ENCODE measurements at places on chromosomes 5 and 9.

DNA sequence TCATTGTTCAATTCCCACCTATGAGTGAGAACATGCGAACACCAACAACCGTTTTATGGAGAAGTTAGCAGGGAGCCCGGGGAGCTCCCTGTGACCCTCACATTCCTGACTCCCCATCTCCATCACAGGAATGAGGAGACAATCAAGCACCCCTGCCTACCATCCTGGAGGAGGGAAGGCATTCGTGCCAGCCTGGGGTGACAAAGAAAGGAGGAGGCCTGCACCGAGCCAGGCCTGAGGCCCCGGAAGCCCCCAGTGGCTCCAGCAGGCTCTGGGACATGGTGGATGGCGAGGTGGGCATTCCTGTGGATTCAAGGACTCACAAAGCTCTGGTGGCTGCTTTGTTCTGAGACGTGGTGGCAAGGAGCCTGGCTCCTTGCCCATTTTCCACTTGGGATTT, 36.5 kb upstream of the UGT3A1 start:
- no peak for DNase-seq

GRCh38 chr5:29822521-29822920, 1371.0 kb upstream of the CDH6 start:
- DNase-seq, result no peak

GRCh38 chr9:109856785-109857184, 76.8 kb downstream of the PALM2AKAP2 start:
- DNase-seq, result no peak

DNA sequence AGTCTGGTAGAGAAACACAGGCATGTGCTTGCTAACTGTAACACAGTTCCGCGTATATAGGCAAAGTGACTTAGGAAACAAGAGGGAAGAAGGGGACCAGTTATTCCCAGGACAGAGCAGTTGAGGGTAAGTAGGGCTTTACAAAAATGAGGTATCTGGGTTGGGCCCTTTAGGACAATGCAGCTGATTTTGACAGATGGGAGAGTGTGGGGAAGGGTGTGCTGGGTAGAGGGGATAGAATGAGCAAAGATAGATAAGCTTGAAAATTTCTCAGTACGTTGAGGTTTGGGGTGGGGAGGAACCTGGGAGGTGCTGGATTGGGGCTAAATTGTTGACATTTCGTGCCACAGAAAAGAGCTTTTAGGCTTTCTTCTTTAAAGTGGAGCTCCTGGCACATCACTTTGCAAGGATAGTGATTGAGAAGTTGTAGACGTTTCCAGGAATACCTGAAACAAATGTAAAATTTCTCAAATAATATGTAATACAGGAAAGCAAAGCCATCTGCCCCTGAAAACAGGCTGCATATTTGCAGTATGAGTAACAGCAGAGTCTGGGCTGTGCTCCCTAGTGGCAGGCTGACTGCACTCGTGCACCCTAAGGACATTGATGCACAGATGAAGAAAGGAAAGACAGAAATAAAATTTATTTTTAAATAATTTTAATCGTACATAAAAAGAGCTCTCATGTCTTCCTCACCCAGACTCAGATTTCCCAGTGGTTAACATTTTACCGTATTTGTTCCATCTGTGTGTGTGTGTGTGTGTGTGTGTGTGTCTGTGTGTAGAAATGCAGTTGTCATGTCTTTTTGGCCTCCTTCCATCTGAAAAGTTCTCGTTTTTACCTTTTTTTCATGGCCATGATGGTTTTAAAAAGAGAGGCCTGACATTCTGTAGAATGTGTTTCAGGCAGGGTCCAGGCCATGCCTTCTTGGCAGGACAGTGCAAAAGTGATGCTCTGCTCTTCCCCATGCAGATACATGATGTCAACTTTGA, 144.9 kb upstream of the DMRT1 start:
- DNase-seq, result no peak

DNA sequence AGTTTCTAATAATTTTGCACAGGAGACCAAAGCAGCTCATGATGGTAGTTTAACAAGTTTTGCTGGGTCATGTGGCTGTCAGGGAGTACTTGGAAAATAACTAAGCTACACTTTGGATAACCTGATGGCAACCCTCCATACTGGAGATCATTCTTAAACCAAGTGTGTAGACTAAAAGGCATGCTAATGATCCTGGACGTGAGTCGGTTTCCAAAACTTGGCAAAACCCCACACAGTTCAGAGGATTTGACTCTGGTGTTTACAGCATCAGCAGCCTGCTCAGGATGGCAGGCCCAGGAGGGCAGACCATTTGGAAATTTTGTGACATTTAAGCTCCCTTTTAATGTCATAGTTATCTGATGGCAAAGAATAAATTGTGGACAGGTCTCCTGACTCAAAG, 196.5 kb upstream of the EFNA5 start:
- no peak for DNase-seq

- peak; percentile 75 for DNase-seq
These were observed 114.3 kb upstream of the IL12B start for GRCh38 chr5:159444441-159445082.

DNA sequence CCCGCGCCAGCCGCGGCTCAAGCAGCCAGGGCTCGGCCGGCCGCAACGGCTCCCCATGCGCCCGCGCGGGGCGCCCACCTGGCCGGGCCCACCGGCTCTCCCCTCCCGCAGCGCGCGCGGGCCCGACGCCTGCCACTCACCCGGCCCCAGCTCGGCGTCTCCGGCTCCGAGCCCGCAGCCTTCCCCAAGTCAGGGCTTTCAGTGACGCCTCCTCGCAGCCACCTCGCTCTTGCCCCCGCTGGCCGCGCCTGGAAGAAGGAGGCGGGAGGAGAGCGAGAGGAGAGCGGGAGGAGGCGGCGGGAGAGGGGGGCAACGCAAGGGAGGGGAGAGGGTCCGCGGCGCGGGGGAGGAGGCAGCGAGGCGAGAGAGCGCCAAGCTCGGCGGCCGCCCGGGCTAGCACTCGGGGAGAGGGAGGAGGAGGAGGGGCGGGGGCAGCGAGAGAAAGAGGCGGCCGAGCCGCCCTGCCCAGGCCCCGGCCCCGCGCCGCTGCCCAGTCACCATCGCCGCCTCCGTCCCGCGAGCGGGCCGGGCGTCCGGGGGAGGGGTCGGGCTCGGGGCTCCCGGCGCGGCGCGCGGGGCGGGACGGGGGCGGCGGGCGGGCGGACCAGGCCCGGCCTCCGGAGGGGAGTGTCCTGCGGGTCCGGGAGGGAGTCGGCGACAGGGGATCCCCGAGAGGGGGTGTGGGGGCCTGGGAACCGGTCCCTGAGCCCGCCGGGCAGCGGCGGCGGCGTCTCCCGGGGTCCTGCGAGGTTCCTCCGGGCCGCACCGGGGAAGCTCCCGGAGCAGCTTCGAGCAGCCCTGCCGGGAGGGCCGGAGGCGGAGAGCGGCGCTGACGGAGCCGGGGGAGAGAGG, at the start of gene LHFPL2:
TSS of gene LHFPL2 (minus strand) at position 414 of the 852 bp plus-strand sequence. CDS start 138,559 bp downstream, outside the sequence.
- peak; percentile 26 for DNase-seq

- no peak for DNase-seq
These were observed 49.4 kb downstream of the YTHDC2 start for GRCh38 chr5:113562828-113563400.

- DNase-seq, result no peak
These were observed 2.8 kb downstream of the CCDC152 start for GRCh38 chr5:42759456-42759855.

GRCh38 chr5:61806491-61807020, 474.5 kb downstream of the ZSWIM6 start:
- no peak for DNase-seq

- DNase-seq, result peak; percentile 51
These were observed 26.4 kb upstream of the F2R start for GRCh38 chr5:76689321-76690036.

GRCh38 chr5:127586066-127586770, 62.7 kb upstream of the CTXN3 start:
- DNase-seq, result no peak

DNA sequence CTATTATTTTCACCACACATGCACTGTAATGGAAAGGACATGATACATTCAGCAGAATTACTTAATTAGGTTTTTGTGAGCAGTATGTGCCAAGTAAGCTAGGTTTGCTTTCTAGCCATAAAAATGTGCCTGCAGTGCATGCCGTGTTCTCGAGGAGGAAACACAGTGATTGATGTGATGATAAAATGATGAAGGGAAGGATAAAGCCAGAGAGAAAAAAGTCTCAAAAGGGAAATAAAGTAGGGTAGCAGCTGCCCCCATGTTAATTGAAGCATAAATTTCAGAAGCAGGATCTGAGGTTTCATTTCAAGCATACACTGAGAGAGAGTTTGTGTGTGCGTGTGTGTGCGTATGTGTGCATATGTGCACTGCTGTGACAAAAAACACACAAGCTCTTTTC, 714.2 kb upstream of the C9orf72 start:
- DNase-seq, result no peak

GRCh38 chr5:33657804-33658440, 217.2 kb downstream of the TARS1 start:
- no peak for DNase-seq

DNA sequence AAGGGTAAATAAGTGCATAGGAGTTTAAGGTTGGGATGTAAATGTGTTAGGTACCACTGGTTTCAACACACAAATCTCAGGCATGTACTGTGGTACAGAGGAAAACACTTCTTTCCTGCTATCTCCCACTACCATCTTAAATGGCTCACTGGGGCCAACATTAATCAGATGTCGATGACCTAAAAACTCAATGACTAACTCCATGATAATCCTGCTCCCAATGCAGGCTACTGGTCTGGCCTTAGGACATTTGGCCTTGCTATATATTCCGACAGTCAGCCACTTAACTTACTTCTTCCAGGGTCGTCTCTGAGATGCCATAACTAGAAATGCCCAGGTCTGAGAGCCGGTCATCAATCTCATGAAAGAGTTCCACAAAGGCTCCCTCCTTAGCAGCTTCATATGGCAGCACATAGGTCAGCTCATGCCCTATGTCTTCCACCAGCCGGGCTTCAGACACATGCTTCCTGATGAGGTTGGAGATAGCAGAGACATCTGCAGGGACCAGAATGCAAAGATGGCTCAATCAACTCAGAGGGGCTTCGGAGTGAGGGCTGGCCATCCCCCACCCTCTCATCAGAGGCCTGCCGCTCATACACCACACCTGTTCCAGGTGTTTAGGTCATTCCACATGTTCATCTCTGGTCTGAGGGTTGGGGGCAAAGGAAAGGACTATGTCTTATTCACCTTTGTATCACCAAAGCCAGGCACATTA, 52.1 kb downstream of the NIPSNAP3B start:
- DNase-seq, result no peak

GRCh38 chr9:93962017-93962416, 6.9 kb upstream of the BARX1 start:
- no peak for DNase-seq

- no peak for DNase-seq
These were observed 18.4 kb downstream of the CDC42SE2 start for GRCh38 chr5:131282235-131282634.

- no peak for DNase-seq
These were observed 513.4 kb downstream of the CSNK1G3 start for GRCh38 chr5:124025306-124025845.

DNA sequence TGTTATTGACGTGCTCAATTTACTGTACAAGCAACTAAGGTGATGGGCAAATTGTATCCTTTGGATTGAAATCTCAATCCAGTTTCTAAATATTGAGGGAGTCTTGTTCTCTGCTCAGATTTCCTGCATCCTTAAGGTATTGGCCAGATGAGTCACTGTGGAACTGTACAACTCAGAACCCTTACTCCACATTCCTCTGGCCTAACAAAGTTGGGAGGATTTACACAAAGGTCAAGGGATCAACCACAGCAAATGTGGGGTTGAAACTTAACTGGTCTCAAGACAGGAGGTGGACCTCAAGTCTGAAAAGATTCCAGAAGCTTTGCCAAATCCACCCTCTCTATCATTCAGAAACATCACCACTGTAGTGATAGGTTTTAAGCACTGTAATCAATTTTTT, 81.5 kb upstream of the AGXT2 start:
- peak; percentile 45 for DNase-seq

- no peak for DNase-seq
These were observed 429.1 kb downstream of the NR2F1-AS1 start for GRCh38 chr5:93151896-93152295.

DNA sequence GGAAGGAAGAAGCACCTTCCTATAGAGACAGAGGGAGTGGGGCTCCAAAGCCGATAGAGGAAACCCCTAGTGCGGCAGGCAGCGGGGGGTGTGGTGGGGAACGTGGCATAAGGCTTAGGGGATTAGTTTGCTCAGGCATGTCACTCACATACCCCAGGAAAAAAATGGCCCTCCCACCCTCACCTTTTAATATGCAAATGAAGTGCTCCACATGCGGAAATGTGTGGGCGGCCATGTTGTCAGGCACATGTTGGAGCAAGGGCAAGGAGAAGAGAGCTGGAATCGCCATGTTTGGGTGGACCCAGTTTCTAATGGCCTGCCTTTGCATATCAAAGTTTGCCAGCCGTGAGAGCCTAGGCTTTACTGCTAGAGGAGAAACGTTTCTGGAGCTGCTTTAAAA, 758.8 kb downstream of the NR2F1-AS1 start:
- DNase-seq, result no peak

GRCh38 chr5:150593593-150593992, 46.9 kb upstream of the SYNPO start:
- no peak for DNase-seq

- no peak for DNase-seq
These were observed 62.9 kb downstream of the IRX2 start for GRCh38 chr5:2688586-2688985.

DNA sequence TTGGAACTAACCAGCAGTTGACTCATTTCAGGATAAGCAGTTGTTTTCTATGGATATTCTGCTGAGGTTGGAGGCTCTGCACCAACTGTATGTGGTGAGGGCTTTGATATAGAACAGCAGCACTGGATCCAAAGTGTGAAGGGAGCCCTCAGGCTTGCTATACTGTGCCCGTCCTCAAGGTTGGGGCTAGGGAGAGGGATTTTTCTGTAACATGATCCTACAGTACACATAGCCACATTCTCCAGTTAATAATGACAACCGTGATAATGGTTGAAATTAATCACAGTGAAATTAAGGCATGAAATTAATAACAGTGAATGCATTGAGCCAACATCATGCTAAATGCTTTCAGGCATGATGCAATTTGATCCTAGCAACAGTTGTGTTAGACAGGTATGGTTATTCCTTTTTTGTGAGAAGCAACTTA, 36.7 kb downstream of the ARHGAP26 start:
- no peak for DNase-seq

DNA sequence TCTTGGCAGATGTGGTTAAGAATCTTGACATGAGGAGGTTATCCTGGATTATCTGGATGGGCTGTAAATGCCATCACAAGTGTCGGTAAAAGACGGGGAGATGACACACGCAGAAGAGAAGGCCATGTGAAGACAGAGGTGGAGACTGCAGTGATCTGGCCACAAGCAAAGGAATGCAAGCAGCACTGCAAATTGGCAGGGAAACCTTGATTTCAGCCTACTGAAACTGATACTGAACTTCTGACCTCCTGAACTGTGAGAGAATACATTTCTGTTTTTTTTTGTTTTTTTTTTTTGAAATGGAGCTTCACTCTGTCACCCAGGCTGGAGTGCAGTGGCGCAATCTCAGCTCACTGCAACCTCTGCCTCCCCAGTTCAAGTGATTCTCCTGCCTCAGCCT, 92.4 kb upstream of the NFIL3 start:
- no peak for DNase-seq
